ENCODE measurements at places on chromosomes 13 and 19. TPM values are rescaled to one million over a fixed set of nuclear protein-coding genes. Genes with fewer than 3 reads are reported as not detected.

Gene CCL25
- total RNA-seq = not detected

Gene CD22
- total RNA-seq = 3.7 TPM

Gene PRDX2
- 130 TPM for total RNA-seq

Gene PSG5
- not detected for total RNA-seq

Gene SMIM44
- not detected for total RNA-seq

Gene OLFM4
- total RNA-seq = 0.51 TPM

Gene ONECUT3
- total RNA-seq = not detected

Gene LHFPL6
- 213 TPM for total RNA-seq

Gene EBI3
- total RNA-seq = 2.0 TPM

Gene BRME1
- total RNA-seq = 2.0 TPM

Gene HIPK4
- total RNA-seq = not detected

Gene MTMR6
- total RNA-seq = 24.5 TPM

Gene TNNI3
- total RNA-seq = not detected
